ENCODE measurements at places on chromosomes 4 and X. TPM values are rescaled to one million over a fixed set of nuclear protein-coding genes. Genes with fewer than 3 reads are reported as not detected.

The MAOA gene
- total RNA-seq = 12.7 TPM

The CT45A1 gene
- not detected for total RNA-seq

The NPY1R gene
- total RNA-seq = 7.9 TPM

The SSX4 gene
- total RNA-seq = not detected

- DNase-seq = peak; percentile 4
- H3K27ac ChIP-seq = no peak overlapping the region
These were observed 8.8 kb downstream of the TMEM255A start for GRCh38 chrX:120302434-120302833.

DNA sequence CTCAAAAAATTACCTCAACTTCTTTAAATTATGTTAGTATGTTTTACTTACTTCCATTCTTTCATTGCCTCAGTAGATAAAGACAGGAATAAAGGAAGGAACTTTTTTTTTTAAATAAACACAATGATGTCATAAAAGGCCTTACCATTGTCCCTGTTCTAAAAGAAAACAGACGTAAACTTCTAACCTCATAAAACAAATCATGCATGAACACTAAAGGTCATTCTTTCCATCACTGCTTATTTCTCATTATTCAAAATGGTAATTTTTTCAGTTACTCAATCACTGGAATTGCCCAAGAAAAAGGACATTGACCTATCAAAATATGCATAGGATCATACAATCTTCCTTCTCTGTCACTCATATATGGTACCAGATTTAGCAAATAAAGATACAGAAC, 32.2 kb upstream of the ARMCX2 start:
- no peaks in the 10 kb centered on the region for H3K4me1 ChIP-seq
- H3K36me3 ChIP-seq = no peaks in the 10 kb centered on the region
- no peak overlapping the region for H3K4me3 ChIP-seq
- no peak for DNase-seq

DNA sequence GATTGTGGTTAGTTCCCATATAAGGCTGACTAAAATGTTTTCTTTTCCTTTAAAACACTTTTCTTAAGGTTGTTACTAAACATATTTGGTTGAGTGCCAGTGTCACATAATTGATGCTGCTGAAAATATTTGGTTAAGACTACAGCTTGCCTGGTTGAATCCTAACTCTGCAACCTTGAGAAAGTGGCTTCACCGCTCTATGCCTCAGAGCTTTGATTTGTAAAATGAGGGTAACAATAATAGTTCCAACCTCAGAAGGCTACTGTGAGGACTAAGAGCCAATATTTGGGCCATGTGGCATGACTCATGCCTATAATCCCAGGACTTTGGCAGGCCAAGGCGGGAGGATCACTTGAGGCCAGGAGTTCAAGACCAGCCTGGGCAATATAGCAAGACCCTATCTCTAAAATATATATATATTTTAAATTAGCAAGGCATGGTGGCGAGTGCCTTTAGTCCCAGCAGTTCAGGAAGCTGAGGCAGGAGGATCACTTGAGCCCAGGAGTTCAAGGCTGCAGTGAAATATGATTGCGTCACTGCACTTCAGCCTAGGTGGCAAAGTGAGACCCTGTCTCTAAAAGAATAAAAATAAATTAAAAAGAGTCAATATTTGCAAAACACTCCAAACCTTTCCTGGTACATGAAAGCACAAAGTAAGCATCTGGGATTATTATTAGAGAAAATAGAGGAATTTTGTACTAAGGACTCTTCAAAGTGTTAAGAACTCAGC, 7.1 kb upstream of the NEIL3 start:
- H3K36me3 ChIP-seq = no peaks in the 10 kb centered on the region
- H3K4me1 ChIP-seq = no peaks in the 10 kb centered on the region
- no peak overlapping the region for H3K27ac ChIP-seq
- no peaks in the 10 kb centered on the region for H3K27me3 ChIP-seq
- DNase-seq = no peak

GRCh38 chr4:124727331-124727890, 14.9 kb upstream of the ANKRD50 start:
- H3K27ac ChIP-seq = no peak overlapping the region
- no peaks in the 10 kb centered on the region for H3K27me3 ChIP-seq
- no peak for DNase-seq

DNA sequence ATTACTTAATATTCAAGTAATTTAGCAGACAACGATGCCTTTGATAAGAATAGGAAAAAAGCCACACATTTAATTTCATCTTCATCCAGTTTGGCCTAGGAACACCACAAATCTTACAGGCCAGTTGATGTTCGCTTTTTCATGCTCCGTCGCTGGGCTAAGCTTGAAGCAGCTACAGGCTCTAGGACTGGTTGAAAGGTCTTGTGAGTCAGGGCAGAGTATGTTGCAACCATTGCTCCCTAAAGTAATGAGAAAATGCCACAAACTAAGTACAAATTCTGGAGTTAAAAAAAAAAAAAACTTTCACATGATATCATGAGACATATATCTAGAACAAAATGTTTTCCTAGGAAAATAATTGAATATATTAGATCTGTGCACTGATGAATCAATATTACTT, 123.8 kb downstream of the RPS6KA6 start:
- H3K4me1 ChIP-seq = no peaks in the 10 kb centered on the region
- H3K36me3 ChIP-seq = no peaks in the 10 kb centered on the region
- no peak overlapping the region for H3K27ac ChIP-seq
- DNase-seq = no peak

Measured in neural progenitor cell (in vitro differentiated cells).